ENCODE measurements at places on chromosomes 11 and 22. TPM values are rescaled to one million over a fixed set of nuclear protein-coding genes. Genes with fewer than 3 reads are reported as not detected.

DNA sequence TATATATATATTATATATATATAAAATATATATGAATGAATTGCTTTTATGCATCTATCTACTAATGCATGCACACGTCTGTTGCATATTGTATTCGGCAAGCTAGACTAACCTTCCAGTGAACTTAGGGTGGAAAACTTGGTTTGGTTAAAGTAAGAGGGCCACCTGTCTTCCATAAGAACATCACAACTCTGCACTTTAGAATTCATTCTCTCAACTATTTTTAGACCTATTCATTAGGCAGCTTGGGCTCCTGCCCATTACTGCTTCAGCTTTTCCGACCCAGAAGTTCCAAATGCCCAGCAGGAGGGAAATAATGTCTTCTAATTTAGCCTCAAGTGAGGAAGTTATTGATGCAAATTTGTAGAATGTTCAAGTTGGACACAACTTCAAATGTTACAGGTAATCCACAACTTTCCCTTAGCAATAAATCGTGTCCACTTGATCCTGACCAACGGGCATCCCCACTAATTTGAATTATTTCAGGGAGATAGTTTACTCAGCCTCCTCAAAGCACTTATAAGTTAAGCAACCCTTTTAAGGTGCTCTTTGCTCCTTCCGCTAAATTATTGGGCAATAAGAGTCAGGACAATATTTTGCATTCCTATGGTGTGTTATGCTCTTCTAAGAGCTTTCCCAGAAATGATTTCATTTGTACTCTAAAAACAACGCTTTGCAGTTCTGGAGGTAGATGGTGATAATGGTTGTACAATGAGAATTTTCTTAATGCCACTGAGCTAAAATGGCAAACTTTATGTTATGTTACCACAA is 132.3 kb downstream of the OPCML start:
- no peak for DNase-seq
- no peak overlapping the region for H3K4me3 ChIP-seq
- H3K27ac ChIP-seq, result no peak overlapping the region
- H3K27me3 ChIP-seq, result no peaks in the 10 kb centered on the region
- H3K4me1 ChIP-seq, result no peaks in the 10 kb centered on the region
- no peaks in the 10 kb centered on the region for H3K36me3 ChIP-seq

GRCh38 chr22:29704528-29705285 is 15.1 kb upstream of the CABP7 start:
- DNase-seq, result no peak
- H3K27ac ChIP-seq, result no peak overlapping the region
- no peaks in the 10 kb centered on the region for H3K36me3 ChIP-seq
- no peak overlapping the region for H3K4me3 ChIP-seq

GRCh38 chr11:66883016-66883965 is 26.4 kb downstream of the LRFN4 start:
- no peaks in the 10 kb centered on the region for H3K27me3 ChIP-seq
- peak; percentile 59 for DNase-seq
- no peak overlapping the region for H3K4me3 ChIP-seq
- H3K36me3 ChIP-seq, result no peaks in the 10 kb centered on the region

DNA sequence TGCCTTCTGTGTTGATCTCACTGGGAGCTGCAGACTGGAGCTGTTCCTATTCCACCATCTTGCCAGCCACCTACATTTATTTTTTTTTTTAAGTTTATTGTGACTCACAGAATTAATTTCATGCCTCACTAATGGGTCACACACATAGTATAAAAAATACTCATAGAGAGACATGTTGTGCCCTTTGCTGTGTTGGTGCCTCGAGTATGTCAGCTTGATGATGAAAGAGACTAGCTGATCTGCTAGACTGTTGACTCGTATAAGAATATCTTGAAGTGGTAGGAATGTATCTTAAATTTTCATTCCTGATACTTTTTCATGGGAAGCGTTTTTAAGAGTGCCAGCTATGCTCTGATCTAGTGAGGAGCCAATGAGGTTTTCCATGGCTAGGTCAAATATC is 28.6 kb upstream of the AMPD3 start:
- H3K4me1 ChIP-seq, result no peaks in the 10 kb centered on the region
- no peak overlapping the region for H3K27ac ChIP-seq
- DNase-seq, result no peak
- H3K36me3 ChIP-seq, result no peaks in the 10 kb centered on the region
- peaks cover 6% of the 10 kb centered on the region for H3K27me3 ChIP-seq
- H3K4me3 ChIP-seq, result no peak overlapping the region

GRCh38 chr11:134045799-134046635 is 22.9 kb upstream of the JAM3 start:
- peaks cover 8% of the 10 kb centered on the region for H3K4me1 ChIP-seq
- no peak overlapping the region for H3K27ac ChIP-seq
- no peak for DNase-seq
- H3K36me3 ChIP-seq, result no peaks in the 10 kb centered on the region

DNA sequence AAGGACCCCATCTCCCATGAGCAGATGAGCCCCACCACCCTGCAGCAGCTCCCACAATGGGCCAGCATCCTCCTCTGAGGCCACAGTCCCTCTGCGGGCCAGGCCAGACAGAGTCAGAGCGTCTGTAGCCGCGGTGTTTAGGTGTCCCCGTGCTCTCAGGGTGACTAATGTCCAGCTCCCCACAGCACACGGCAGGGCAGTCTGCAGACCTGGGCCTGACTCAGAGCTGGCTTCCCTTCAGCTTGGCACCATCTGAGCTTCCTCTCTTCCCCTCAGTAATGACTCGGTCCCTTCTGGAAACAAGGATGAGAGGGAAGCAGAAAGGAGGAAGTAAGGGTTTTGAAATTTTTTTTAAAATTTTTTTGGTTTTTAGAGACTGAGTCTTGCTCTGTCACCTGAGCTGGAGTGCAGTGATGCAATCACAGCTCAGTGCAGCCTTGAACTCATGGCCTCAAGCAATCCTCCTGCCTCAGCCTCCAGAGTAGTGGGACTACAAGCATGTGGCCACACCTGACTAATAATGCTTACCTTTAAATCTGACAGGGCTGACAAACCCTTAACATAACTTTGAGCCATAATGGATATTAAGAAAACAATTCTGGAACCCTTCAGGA is 28.5 kb downstream of the LRRC74B start:
- H3K27me3 ChIP-seq, result no peaks in the 10 kb centered on the region
- H3K27ac ChIP-seq, result no peak overlapping the region
- peak; percentile 39 for DNase-seq
- no peaks in the 10 kb centered on the region for H3K36me3 ChIP-seq
- no peaks in the 10 kb centered on the region for H3K4me1 ChIP-seq

DNA sequence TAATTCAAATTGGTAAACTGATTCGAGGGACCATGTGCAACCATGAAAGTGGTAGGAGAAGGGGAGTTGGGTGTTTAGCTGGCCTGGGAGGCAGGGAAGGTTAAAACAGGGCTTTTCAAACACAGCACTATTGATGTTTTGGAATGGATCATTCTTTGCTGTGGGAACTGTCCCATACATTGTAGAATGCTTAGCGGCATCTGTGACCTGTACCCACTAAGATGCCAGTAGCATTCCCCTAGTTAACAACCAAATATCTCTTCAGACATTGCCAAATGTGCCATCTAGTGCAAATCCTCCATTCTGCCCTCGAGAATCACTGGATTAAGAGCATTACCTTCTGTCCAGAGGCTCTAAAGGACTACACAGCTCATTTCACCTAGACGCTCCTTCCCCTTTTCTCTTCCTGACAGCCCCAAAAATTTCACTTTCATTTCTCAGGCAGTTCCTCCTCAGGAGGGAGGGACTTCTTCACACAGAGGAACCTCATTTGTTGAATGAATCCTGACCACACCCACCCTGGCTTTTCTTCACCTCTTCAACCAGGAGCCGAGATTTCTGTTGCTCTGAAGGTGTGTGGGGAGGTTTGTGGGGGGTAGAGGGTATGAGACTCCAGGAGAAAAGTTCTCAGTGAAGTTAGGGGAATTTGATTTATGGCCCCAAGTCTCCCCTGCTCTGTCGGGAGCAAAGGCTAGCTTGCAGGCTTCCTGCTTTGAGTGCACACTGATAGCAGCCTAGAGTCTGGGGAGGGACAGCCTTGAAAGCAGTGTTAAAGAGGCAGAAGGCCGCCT is at the start of gene TRIM34:
TSS of gene TRIM34 (plus strand) at position 513 of the 791 bp plus-strand sequence. CDS start 7,331 bp downstream, outside the sequence.
- no peaks in the 10 kb centered on the region for H3K36me3 ChIP-seq
- no peaks in the 10 kb centered on the region for H3K27me3 ChIP-seq
- H3K4me3 ChIP-seq, result peak within 1 kb of the TSS; percentile 63
- peaks cover 27% of the 10 kb centered on the region for H3K4me1 ChIP-seq

DNA sequence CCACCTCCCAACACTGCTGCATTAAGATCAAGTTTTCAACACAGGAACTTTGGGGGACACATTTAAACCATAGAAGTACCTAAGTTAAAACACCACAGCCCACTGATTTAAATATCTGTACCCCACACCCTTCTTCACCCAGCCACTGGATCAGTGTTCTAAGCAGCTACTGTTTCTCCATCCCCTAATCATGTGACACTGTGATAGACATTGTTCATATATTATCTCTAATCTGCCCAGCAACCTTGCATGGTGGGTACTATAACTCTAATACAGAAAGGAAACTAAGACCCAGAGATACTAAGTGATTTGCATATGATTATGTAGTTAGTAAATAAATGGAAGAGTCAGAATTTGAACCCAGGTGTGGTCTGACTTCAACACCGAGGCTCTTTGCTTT is 70.5 kb upstream of the NNMT start:
- peaks cover 8% of the 10 kb centered on the region for H3K4me1 ChIP-seq
- no peak overlapping the region for H3K27ac ChIP-seq
- no peaks in the 10 kb centered on the region for H3K36me3 ChIP-seq
- H3K4me3 ChIP-seq, result no peak overlapping the region
- H3K27me3 ChIP-seq, result no peaks in the 10 kb centered on the region

GRCh38 chr11:44976576-44976975 is 25.9 kb upstream of the TP53I11 start:
- peaks cover 50% of the 10 kb centered on the region for H3K4me1 ChIP-seq
- no peak overlapping the region for H3K27ac ChIP-seq
- H3K27me3 ChIP-seq, result no peaks in the 10 kb centered on the region

The SAA4 gene
- not detected for total RNA-seq

The RNF215 gene
- 4.9 TPM for total RNA-seq

The MUC15 gene
- total RNA-seq, result not detected

The VPREB1 gene
- not detected for total RNA-seq

The SCGB1C1 gene
- total RNA-seq, result not detected
